Urinary bladder (tissue), 4 donors: ENCODE measurements at places on chromosomes 5 and 9. TPM values are rescaled to one million over a fixed set of nuclear protein-coding genes. Genes with fewer than 3 reads are reported as not detected.

The KCNV2 gene
- not detected for total RNA-seq

The ASS1 gene
- total RNA-seq, result 59.5 TPM

The TAF11L8 gene
- total RNA-seq, result not detected

The IFNB1 gene
- not detected for total RNA-seq

The COL15A1 gene
- 136 TPM for total RNA-seq

The RNF208 gene
- not detected for total RNA-seq

The CXCL14 gene
- total RNA-seq, result 16.0 TPM

The PTCH1 gene
- 48.0 TPM for total RNA-seq

The CARTPT gene
- not detected for total RNA-seq

The IFNK gene
- not detected for total RNA-seq

The SPOCK1 gene
- total RNA-seq, result 8.9 TPM

The ARID3C gene
- not detected for total RNA-seq

The RAB3C gene
- 2.0 TPM for total RNA-seq
